Esophagus squamous epithelium (tissue), 5 donors: ENCODE measurements at places on chromosomes 2 and 18. TPM values are rescaled to one million over a fixed set of nuclear protein-coding genes. Genes with fewer than 3 reads are reported as not detected.

The COL3A1 gene
- 67.2 TPM for total RNA-seq

The DSEL gene
- 0.45 TPM for total RNA-seq

The STK11IP gene
- 13.7 TPM for total RNA-seq

The PLGLB1 gene
- 4.9 TPM for total RNA-seq

The CAVIN2 gene
- total RNA-seq, result 20.5 TPM

The RAX gene
- total RNA-seq, result not detected

The ABI2 gene
- total RNA-seq, result 13.2 TPM

The C18orf54 gene
- total RNA-seq, result 1.7 TPM

The TRAPPC8 gene
- total RNA-seq, result 27.7 TPM

The UGT1A7 gene
- total RNA-seq, result 145 TPM

The ANKRD53 gene
- not detected for total RNA-seq

The DCDC2C gene
- total RNA-seq, result not detected

The IDH1 gene
- 223 TPM for total RNA-seq

DNA sequence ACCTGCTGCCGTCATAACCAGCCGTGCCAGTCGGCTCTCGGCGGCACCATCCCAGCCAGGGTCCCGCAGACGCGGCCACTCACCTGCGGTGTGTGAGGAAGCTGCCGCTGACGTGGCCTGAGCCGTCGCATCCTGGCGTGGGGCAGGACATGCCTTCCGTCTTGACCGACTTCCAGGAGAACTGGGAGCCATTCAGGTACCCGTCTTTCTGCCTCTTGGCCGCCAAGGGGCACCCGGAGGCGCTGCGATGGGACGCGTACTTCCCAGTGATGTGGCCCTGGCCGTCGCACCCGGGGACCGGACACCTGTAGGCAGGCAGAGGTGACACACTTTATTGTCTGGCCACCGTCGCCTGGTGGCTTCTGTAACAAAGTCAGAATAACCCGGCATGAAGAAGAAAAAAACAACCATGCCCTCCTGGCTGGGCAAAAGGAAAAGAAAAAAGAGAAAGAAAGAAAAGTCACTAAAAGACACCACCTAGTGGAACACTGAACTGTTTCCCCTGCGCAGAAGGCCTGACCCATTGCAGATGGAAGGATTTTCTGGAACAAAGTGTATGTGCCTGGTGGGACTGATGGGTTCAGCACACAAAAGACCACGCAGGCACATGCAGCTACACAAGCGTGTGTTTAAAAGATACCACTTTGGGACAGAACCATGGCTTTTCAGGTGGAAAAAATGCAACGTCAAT lies 94.9 kb upstream of the PXDN start:
- H3K27ac ChIP-seq, result no peak overlapping the region
- no peak overlapping the region for H3K4me3 ChIP-seq
- no peaks in the 10 kb centered on the region for H3K36me3 ChIP-seq
- H3K27me3 ChIP-seq, result no peaks in the 10 kb centered on the region

GRCh38 chr2:216195565-216196029 lies 86.4 kb downstream of the XRCC5 start:
- H3K4me1 ChIP-seq, result no peaks in the 10 kb centered on the region
- H3K4me3 ChIP-seq, result no peak overlapping the region
- H3K27me3 ChIP-seq, result no peaks in the 10 kb centered on the region
- DNase-seq, result no peak
- H3K36me3 ChIP-seq, result no peaks in the 10 kb centered on the region

DNA sequence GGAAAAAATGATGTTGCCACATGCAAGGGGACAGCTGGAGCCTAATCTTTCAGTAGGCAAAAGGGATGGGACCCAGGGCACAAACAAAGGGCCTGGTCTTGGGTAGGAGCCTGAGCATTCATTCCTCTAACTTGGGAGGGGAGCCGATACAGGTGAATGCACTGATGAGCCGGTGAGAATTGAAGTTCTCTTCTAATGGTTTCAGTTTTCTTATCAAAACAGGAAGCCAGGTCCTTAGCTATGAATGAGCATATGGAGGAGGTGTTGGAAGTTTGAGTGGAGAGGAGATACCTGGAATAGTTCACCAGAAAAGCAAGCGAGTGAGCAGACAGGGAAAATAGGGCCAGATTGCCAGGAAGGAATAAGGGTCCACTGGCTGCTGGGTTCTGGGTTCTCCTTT lies 10.1 kb downstream of the DPP4 start:
- H3K27me3 ChIP-seq, result no peaks in the 10 kb centered on the region
- no peak overlapping the region for H3K27ac ChIP-seq
- H3K4me3 ChIP-seq, result no peak overlapping the region
- no peak for DNase-seq
- H3K4me1 ChIP-seq, result no peaks in the 10 kb centered on the region
- no peaks in the 10 kb centered on the region for H3K36me3 ChIP-seq

DNA sequence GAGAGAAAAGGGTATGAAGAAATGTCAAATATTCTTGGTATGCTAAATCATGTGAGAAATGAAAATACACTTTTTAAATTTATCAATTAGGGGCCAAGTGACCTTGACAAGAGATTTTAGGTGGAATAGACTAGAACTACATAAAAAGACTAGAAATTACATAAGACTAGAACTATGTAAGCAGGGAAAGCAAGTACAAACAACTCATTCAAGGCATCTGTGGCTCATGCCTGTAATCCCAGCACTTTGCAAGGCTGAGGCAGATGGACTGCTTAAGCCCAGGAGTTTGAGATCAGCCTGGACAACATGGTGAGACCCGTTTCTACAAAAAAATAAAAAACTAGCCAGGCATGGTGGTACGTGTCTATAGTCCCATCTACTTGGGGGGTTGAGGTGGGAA lies 20.3 kb downstream of the SF3B1 start:
- peaks cover 71% of the 10 kb centered on the region for H3K36me3 ChIP-seq
- no peak overlapping the region for H3K4me3 ChIP-seq
- H3K27ac ChIP-seq, result no peak overlapping the region
- no peaks in the 10 kb centered on the region for H3K27me3 ChIP-seq

DNA sequence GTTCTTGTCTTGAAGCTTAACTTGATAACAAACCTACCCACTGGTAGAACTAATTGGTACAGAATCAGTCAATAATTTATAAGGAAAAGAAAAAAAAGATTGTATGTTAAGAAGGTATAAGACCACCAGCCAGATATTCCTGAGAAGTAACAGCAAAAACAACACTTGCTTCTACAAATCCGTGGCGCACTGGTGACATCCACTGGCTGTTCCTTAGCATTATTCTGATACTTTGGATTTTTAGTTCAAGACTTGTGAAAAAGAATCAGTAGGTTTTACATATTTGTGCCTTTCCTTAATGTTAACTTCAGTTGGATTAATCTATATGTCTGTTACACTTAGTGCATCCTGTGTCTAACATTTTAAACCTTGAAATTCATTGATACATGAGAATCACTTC lies 141.8 kb downstream of the GRB14 start:
- H3K36me3 ChIP-seq, result no peaks in the 10 kb centered on the region
- H3K4me1 ChIP-seq, result no peaks in the 10 kb centered on the region
- DNase-seq, result no peak
- H3K4me3 ChIP-seq, result no peak overlapping the region
- H3K27ac ChIP-seq, result no peak overlapping the region

- DNase-seq, result no peak
- H3K27ac ChIP-seq, result no peak overlapping the region
- no peaks in the 10 kb centered on the region for H3K4me1 ChIP-seq
- H3K27me3 ChIP-seq, result peaks cover 18% of the 10 kb centered on the region
Measured at GRCh38 chr2:98172951-98173350, 86.0 kb downstream of the VWA3B start.

GRCh38 chr2:233817361-233817911 lies 36.9 kb downstream of the HJURP start:
- no peaks in the 10 kb centered on the region for H3K4me1 ChIP-seq
- no peaks in the 10 kb centered on the region for H3K36me3 ChIP-seq
- no peaks in the 10 kb centered on the region for H3K27me3 ChIP-seq
- H3K27ac ChIP-seq, result no peak overlapping the region

- no peaks in the 10 kb centered on the region for H3K36me3 ChIP-seq
- H3K27me3 ChIP-seq, result no peaks in the 10 kb centered on the region
- H3K4me3 ChIP-seq, result no peak overlapping the region
- peaks cover 8% of the 10 kb centered on the region for H3K4me1 ChIP-seq
- H3K27ac ChIP-seq, result no peak overlapping the region
Measured at GRCh38 chr18:2687390-2688001, 32.0 kb downstream of the SMCHD1 start.

- DNase-seq, result no peak
- no peak overlapping the region for H3K27ac ChIP-seq
- no peaks in the 10 kb centered on the region for H3K27me3 ChIP-seq
- H3K4me3 ChIP-seq, result no peak overlapping the region
Measured at GRCh38 chr18:24602201-24602600, 141.8 kb downstream of the HRH4 start.

DNA sequence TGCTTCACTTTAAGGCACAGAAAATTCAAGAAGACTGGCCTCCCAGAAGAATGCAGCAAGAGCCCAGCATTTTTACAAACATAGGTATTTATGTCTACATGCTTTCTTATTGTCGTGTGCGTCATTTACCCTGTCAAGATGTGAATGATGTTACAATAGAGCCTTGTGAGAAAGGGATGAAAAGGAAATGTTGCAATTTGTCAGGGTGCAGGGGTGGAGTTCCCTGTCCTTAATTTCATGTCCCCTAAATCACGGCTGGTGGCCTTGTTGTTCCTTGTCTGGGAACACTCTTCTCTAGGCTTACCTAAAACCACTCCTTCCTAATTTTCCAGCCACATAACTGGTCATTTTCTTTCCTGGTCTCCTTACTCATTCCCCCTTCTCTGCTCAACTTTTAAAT lies 194.2 kb downstream of the TXNL1 start:
- no peak overlapping the region for H3K27ac ChIP-seq
- no peaks in the 10 kb centered on the region for H3K36me3 ChIP-seq
- H3K4me1 ChIP-seq, result peaks cover 17% of the 10 kb centered on the region
- no peak for DNase-seq

GRCh38 chr2:21256006-21256405 lies 132.2 kb downstream of the TDRD15 start:
- peak; percentile 6 for DNase-seq
- no peak overlapping the region for H3K4me3 ChIP-seq
- no peaks in the 10 kb centered on the region for H3K4me1 ChIP-seq

GRCh38 chr2:144559681-144560080 lies 39.8 kb upstream of the ZEB2 start:
- no peaks in the 10 kb centered on the region for H3K4me1 ChIP-seq
- H3K27ac ChIP-seq, result no peak overlapping the region
- H3K27me3 ChIP-seq, result no peaks in the 10 kb centered on the region
- H3K4me3 ChIP-seq, result no peak overlapping the region

GRCh38 chr2:48939232-48939631 lies 183.7 kb upstream of the LHCGR start:
- H3K36me3 ChIP-seq, result no peaks in the 10 kb centered on the region
- H3K4me1 ChIP-seq, result no peaks in the 10 kb centered on the region
- H3K4me3 ChIP-seq, result no peak overlapping the region
- H3K27me3 ChIP-seq, result no peaks in the 10 kb centered on the region

DNA sequence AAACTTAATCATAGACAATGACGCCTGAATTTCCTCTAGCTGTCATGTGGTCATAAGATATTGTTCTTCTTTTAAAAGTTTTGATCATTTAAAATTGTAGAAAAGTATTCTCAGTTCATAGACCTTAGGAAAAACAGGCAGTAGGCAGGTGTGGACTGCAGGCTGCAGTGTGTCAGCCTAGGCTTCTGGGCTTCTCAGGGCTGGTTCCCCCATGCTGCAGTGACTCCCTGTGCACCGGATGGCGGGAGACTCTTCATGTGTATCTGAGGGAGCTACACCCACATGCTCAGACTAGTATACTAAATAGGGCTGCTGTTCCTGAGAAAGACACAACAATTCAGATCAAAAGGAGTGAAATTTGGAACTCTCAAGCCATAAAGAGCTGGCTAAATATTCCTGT lies 72.4 kb downstream of the PXDN start:
- no peaks in the 10 kb centered on the region for H3K27me3 ChIP-seq
- no peak overlapping the region for H3K27ac ChIP-seq
- H3K4me1 ChIP-seq, result peaks cover 4% of the 10 kb centered on the region
- no peak overlapping the region for H3K4me3 ChIP-seq

- no peaks in the 10 kb centered on the region for H3K27me3 ChIP-seq
- H3K4me1 ChIP-seq, result peaks cover 4% of the 10 kb centered on the region
- no peaks in the 10 kb centered on the region for H3K36me3 ChIP-seq
- no peak for DNase-seq
- no peak overlapping the region for H3K4me3 ChIP-seq
Measured at GRCh38 chr2:55968941-55969340, 45.4 kb upstream of the EFEMP1 start.

DNA sequence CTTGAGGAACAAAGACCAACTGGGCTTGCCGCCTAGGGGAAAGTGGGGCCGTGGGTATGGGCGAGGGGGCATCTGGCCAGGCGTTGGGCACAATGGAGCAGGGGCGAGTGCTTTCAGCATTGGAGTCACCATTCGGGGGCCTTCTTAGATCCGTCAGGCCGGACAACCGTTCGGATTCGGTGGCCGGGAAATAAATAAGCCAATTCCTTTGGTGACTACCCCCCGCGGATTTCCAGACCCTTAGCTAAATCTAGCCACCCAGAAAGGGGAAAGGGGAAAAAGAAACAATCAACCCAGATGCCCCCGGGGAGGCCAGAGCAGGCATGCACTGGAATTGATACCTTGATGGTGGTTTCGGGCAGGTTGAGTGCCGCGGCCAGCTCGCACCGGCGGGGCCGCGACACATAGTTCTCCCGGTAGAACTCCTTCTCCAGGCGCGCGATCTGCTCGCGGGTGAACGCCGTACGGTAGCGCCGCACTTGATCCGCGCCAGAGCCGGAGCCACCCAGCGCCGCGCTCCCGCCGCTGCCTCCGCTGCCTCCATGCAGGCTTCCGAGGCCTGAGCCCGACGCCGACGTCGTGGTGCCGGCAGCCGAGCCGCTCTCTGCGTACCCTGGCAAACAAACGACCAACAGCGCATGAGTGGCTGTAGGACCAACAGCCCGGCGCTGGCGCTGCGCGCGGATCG lies 1.8 kb downstream of the EVX2 start:
- no peaks in the 10 kb centered on the region for H3K36me3 ChIP-seq
- no peak overlapping the region for H3K4me3 ChIP-seq
- H3K27me3 ChIP-seq, result peaks cover 65% of the 10 kb centered on the region
- no peak overlapping the region for H3K27ac ChIP-seq
- H3K4me1 ChIP-seq, result peaks cover 67% of the 10 kb centered on the region

DNA sequence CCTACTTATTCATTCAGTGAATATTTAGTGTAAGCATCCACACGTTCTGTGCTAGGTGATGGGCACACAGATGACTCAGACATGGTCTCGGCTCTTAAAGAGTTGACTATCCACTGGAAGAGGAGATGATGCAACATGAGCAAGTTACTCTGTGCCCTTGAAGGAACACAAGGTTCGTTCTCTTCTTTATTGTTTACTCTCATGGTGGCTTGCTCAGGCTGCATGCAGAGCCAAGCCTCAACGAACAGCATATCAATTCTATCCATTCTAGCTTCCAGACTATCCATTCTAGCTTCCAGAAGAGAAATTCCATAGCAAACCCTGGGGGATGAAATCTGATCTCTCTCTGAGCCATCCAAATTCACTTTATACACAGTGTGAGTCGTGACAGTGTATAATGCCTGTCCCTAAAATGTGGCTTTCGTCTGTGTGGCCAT lies 68.1 kb upstream of the CTAGE1 start:
- H3K27me3 ChIP-seq, result no peaks in the 10 kb centered on the region
- H3K27ac ChIP-seq, result no peak overlapping the region
- DNase-seq, result no peak
- H3K4me3 ChIP-seq, result no peak overlapping the region

- H3K4me1 ChIP-seq, result peaks cover 90% of the 10 kb centered on the region
- no peak overlapping the region for H3K27ac ChIP-seq
- peak overlapping the region; percentile 25 for H3K4me3 ChIP-seq
- peaks cover 21% of the 10 kb centered on the region for H3K27me3 ChIP-seq
Measured at GRCh38 chr2:63055226-63056106, 4.8 kb downstream of the OTX1 start.

GRCh38 chr2:69777786-69778105 lies 35.8 kb downstream of the ANXA4 start:
- H3K4me3 ChIP-seq, result no peak overlapping the region
- peaks cover 7% of the 10 kb centered on the region for H3K4me1 ChIP-seq
- DNase-seq, result no peak
- H3K27ac ChIP-seq, result no peak overlapping the region
- H3K36me3 ChIP-seq, result no peaks in the 10 kb centered on the region
